ENCODE measurements at places on chromosomes 5 and 9.

DNA sequence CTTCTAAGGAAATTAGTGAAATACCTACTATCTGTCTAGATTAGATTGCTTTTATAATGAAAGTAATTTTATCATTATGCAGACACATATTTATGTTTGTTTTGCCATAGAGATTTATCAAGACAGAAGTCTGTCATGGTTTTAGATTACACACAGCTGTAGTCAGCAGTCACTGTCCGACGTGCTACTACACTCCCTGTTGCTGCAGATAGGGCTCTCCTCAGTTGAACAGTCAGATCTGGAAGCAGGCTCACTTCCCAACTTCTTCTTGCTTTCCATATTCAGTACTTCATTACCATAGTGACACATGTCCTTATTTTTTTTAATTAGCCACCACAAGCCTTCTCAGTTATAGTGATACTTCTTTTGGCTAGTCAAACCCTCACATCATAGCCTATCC, 329.9 kb upstream of the ITGA1 start:
- no peak for DNase-seq

DNA sequence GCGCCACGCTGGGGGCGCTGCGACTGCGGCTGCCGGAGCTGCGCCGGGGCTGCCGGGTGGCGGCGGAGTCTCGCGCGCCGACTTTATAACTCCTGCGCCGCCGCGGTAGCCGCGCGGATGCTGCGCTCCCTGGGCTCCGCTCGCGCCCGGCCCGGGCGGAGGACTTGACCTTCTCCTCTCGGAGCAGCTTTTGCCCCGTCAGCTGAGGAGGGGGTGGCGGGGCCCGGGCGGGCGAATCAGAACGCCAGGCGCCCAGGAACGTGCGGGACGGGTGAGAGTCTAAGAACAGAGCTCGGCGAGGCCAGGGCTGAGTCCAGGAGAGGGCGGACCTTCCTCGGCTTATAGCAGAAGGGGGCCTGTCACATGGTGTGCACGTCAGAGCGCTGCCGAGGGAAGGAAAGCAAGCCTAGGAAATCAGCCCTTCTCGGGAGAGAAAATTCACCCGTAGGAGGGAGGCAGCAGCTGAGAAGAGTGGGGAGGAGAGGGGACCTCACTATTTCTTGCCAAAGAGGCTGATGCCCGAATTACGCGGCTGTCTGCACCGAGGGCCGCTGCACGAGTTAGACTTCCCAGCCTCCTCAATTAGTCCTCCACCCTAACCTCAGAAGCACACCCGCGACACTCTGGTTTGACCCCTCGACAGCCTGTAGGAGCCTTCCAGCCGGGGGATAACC, at the start of gene FOXD1:
FOXD1 (minus strand) TSS at position 315 of the 674 bp plus-strand sequence. CDS start 415 bp downstream, outside the sequence.
- no peak for DNase-seq

- no peak for DNase-seq
Observed at GRCh38 chr5:4411664-4412063, 728.5 kb upstream of the ADAMTS16 start.

GRCh38 chr5:128305341-128305740, 221.8 kb downstream of the SLC12A2 start:
- no peak for DNase-seq

DNA sequence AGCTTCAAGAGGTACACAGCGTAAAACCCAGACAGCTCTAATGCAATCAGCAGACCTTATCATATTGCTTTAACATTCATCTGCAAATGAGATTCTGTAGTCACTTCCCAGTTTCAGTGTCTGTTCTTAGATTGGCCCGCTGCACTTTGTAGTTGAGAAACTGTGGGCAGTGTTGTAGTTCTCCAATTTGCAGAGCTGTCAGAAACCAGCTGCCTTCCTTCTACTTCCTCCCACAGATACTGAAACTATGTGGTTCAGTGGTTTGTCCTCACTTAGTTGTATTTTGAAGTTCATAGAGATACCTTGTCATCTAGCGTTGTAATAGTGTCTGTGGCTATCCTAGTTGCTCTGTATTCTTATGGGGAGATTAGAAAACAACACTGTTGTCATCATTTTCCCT, 39.6 kb upstream of the TRIM36 start:
- no peak for DNase-seq

- no peak for DNase-seq
Observed at GRCh38 chr5:96780626-96781025, 27.1 kb downstream of the ERAP1 start.

GRCh38 chr5:133222979-133223378, 171.2 kb downstream of the HSPA4 start:
- DNase-seq: no peak

GRCh38 chr5:125215593-125215992, 469.2 kb upstream of the ZNF608 start:
- DNase-seq: no peak

GRCh38 chr5:133974142-133974541, 5.7 kb upstream of the C5orf15 start:
- DNase-seq: no peak

- DNase-seq: no peak
Observed at GRCh38 chr5:160835818-160836528, 16.0 kb downstream of the ATP10B start.

DNA sequence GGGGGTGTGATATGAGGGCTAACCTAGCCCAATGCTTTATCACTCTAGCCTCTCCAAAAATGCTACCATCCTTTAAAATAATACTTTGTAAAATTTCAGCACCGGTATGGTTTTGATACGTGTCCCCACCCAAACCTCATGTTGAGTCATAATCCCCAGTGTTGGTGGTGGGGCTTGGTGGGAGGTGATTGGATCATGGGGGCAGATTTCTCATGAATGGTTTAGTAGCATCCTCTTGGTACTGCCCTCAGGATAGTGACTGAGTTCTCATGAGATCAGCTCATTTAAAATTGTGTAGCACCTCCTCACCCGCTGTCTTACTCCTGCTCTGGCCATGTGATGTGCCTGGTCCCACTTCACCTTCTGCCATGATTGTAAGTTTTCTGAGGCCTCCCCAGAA, 35.0 kb upstream of the ANKH start:
- DNase-seq: no peak

DNA sequence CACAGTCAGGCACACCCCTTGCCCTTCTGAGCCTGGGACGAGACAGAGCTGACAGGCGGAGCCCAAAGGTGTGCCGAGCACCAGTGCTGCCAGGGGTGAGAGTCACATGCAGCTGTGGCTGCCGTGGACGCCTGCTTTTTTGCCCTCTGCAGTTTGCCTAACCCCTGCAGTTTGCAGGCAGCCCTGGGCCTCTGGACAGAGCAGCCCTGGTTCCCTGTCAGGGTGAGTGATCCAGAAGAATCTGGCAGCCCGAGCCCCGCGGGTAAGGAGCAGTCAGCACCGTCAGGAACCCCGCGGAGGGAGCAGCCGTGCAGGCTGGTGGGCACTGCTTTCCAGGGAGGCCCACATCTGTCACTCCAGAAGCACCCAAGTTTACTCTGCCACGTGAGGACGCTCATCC, 30.3 kb downstream of the CEP72 start:
- DNase-seq: no peak

- no peak for DNase-seq
Observed at GRCh38 chr5:98993512-98993911, 64.7 kb upstream of the CHD1 start.

- DNase-seq: no peak
Observed at GRCh38 chr5:141180313-141180712, 1.9 kb upstream of the PCDHB16 start.

GRCh38 chr9:88303721-88304451, 84.4 kb upstream of the SPIN1 start:
- no peak for DNase-seq

- no peak for DNase-seq
Observed at GRCh38 chr5:172749881-172750633, 20.9 kb downstream of the DUSP1 start.

DNA sequence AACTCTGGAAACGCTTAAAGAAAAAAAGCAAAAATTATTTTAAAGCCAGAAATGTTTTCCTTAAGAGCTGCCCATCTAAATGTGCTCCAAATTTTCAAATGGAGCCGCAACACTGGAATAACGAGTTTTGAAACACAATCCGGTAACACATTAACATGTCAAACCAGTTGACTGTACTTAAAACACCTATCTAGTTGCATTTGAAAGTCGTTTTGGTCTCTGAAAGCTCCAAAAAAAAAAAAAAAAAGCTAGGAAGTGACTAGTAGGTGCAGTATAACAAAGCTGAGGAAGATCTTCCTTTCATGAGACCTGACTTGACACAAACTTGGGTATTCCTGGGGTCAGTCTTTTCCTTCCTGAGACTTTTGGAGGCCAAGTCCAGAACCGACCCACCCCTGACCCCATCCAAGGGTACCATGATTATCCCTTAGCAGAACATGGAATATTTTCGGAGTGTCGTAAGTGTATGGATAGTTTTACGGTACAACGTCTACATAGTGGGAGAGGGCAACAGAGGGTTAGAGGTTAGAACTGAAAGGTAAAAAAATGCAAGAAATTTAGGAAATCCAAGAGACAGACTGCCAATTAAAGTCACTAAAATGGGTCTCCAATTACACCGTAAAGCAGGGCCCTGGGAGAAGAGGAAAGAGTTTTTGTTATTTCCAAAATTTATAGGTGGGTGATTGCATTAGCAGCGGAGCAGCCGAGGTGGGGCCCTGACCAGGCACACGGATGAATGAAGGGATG, 812 bp downstream of the CETN3 start:
- DNase-seq: no peak

DNA sequence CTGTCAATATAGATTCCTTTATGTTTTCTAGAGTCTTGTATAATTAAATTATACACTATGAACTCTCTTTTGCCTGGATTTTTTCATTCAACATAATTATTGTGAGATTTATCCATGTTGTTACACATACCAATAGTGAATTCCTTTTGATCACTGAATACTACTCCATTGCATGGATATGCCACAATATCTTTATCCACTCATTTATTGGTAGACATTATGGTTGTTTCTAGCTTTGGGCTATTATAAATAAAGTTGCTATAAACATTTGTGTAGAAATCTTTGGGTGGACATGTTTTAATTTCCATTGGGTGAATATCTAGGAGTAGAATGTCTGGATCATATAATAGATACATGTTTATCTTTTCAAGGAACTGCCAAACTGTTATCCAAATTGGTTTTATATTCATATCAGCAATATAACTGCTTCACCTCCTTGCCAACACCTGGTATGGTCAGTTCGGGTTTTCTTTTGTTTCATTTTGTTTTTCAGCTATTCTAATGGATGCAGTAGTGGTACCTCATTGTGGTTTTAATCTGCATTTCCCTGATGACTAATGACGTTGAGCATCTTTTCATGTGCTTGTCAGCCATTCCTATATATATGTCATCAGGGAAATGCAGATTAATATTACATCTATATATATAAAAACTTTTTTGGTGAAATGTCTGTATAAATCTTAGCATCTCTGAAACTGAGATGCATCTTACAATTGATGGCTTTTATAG, 32.1 kb upstream of the TCF7 start:
- DNase-seq: no peak

- DNase-seq: no peak
Observed at GRCh38 chr5:156460471-156460870, 133.5 kb downstream of the SGCD start.

DNA sequence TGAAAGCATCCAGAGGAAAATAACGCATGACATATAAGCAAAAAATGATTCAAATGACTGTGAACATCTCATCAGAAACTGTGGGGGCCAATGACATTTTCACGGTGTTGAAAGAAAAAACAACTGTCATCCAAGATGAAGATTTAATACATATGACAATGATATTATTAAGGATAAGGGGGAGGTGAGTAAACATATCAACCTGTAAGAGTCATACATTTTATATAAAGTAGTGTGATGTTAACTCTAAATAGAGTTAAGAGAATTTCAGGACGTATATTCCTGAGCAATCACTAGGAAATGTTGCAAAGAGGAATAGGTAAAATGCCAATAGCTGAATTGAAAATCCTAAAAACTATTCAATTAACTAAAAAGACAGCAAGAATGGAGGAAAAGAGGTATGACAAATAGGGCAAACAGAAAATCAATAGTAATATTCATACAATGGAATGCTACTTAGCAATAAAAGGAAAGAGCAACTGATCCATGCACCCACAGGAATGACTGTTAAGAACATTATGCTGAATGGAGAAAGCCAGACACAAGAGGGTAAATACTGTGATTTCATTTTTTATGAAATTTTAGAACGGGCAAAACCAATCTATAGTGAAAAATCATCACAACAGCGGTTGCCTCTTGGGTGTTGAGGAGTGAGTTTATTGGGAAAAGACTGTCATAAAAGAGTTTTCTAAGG, 92.4 kb upstream of the JAK2 start:
- no peak for DNase-seq

DNA sequence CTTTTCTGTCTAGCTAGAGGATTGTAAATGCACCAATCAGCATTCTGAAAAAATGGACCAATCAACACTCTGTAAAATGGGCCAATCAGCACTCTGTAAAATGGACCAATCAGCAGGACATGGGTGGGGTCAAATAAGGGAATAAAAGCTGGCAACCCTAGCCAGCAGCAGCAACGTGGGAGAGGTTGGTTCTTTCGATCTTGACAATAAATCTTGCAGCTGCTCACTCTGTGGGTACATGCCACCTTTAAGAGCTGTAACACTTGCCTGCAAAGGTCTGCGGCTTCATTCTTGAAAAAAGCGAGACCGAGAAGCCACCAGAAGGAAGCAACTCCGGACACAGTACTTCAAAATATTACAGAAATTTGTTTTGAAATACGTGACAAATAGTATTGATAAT, 424.6 kb upstream of the CDH9 start:
- no peak for DNase-seq

GRCh38 chr9:133968428-133968827, 23.7 kb downstream of the VAV2 start:
- DNase-seq: no peak

DNA sequence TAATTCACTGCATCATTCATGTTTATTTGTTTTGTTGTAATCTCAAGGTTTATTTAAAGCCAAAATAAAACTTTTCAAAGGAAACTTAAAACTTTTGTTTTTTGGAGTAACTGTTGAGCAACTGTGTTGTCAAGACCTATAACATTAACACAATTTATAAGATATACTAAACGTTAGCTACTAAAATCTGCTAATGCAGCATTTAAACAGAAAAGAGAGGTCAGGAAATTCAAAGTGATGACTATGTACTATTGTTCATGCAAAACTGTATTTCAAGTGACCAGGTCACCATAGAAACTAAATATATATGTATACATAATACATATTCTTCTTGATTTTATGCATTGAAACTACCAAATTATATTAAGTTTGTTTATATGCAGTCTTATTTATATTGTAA, 1740.9 kb downstream of the EFNA5 start:
- DNase-seq: no peak

- no peak for DNase-seq
Observed at GRCh38 chr9:82726424-82727276, 336.3 kb downstream of the RASEF start.

- DNase-seq: peak; percentile 70
Observed at GRCh38 chr5:150400316-150401075, 12.2 kb downstream of the CD74 start.

GRCh38 chr5:100232736-100233135, 302.4 kb upstream of the FAM174A start:
- no peak for DNase-seq

DNA sequence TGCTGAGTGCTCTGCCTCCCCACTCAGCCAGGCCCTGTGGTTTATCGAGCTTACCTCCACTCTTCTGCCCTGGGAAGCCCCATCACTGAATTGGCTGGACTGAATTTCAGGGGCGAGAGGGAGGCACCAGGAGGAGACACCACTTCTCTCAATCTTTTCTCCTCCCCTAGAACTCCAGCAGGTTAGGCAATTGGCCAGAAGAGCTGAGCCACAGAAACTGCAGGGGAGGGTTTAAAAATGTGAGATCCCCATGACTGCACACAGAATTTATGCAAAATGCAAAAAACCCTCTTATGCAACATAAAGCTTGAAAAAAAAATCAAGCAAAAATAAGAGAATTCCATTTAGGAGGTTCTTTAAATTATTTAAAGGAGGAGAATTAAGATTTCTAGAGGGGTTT, 29.9 kb downstream of the TUT7 start:
- no peak for DNase-seq

- DNase-seq: no peak
Observed at GRCh38 chr9:88775559-88775958, 215.7 kb upstream of the S1PR3 start.

Data from hematopoietic multipotent progenitor cell (in vitro differentiated cells).